ENCODE measurements at places on chromosomes 7 and 10.

- DNase-seq, result no peak
Measured at GRCh38 chr10:117271427-117271826, 30.5 kb downstream of the SLC18A2 start.

GRCh38 chr7:36389371-36390198 is at the start of gene ANLN:
Gene ANLN (plus strand): TSS chr7:36389862. CDS start chr7:36390027, 165 bp downstream.
- DNase-seq, result peak; percentile 91

GRCh38 chr10:69065406-69066361 is 22.2 kb upstream of the SRGN start:
- DNase-seq, result no peak

GRCh38 chr10:14904316-14904732 is 25.7 kb downstream of the SUV39H2 start:
- peak; percentile 53 for DNase-seq

DNA sequence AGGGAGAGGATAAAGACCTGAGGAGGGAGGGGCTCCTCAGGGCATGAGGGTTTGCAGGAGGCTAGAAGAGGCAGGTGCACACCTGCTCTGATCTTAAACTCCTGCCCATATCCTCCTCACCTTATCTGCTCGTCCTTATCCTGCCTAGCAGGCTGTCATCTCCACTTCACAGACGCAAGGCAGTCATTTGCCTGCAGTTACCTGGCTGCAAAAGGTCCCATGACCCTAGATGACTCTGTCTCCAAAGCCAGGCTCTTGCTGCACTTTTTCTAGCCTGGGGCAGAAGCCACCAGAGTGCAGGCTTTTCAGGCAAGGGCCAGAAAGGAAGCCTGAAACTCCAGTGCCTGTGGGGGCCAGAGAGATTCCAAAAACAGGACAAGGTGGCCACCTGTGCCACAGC is 1.7 kb upstream of the ZNF853 start:
- no peak for DNase-seq

GRCh38 chr7:27739301-27739908 is 557 bp upstream of the TAX1BP1 start:
- peak; percentile 45 for DNase-seq

- DNase-seq, result no peak
Measured at GRCh38 chr7:12107841-12108254, 103.2 kb upstream of the TMEM106B start.

DNA sequence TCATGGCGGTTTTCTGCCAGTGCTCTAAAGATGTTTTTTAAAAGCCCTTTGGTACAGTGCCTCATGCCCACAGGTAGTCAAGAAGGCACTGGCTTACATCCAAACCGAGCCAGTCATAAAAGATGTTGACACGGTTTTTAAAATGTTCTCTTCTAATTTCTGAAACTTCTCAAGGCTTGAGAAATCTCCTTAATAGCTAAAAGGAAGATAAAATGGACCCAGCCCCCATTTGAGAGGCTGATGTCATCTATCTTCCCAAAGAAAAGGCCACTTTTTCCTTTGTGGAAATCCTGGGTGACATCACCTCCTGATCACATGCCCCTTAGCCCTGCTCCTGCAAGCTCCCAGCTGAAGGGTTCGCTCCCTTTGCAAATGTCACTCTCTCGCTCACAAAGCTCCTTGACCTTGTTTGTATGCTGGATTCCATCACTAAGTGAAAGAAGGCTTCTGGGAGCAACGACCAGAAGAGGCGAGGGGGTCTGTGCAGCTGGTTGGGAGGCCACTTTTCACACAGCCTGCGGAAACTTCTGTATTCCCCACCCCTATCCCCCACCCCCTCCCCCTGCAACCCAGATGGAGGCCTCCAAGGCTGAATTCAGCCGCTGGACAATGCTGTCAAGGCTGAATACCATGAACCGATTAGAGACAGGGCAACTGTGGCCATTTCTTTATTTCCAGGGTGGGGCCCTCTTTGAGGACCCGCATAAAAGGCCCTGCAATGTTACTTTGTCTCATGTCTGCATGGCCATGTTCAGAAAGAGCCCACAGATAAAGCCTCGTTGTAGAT is 122.8 kb downstream of the CUBN start:
- no peak for DNase-seq

DNA sequence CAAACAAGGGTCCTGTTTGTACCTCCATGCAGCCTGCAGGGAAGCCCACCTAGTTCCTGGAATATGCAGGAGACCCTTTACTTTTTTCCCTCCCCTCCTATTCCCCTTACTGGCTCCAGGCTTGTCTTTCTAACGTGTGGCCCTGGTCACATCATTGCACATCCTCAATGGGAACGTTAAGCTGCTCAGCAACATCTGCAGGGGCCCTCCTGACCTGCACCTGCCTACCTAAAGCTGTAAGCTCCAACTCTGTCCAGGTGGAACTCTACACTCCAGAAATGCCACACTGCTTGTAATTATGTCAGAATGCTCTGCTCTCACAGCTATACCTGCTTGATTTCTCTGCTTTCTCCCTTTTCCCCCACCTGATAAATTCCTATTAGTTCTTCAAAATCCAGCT is 72.1 kb downstream of the ARMC3 start:
- DNase-seq, result no peak

DNA sequence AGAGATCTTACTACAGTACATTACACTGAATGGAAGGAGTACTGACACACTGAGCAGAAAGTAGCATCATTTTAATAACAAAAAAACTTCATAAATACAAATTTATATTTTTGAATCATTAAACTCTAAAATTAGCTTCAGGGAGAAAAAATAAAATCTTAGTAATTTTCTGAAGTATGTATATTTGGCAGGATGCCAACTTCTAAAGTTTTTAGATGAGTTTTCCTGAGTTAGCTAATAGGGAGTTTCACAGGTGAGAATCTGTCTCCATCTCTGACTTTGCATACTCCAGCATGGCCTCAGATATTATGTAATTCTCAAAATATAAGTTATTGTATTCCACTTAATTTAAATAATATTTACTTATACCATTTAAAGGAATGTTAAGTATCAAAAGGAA is 673.2 kb upstream of the PCDH15 start:
- no peak for DNase-seq

- no peak for DNase-seq
Measured at GRCh38 chr7:44263326-44264082, 61.9 kb downstream of the CAMK2B start.

DNA sequence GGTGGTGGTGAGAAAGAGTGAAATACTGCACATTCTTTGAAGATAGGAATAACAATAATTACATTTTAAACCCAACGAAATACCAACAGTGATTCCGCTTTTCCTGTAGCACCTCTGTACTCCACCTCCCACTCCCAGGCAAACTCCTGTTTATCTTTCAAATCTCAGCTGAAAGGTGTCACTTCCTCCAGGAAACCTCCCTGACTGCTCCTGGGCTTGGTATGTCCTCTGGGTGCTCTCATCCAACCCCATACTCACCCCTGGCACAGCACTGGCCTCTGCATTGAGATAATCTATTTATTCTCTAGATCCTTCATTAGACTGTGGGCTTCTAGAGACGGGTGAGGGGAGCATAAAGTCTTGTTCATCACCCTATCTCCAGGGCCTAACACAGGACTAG is 148.0 kb downstream of the MYOF start:
- no peak for DNase-seq
